Stimulated activated CD8-positive, alpha-beta memory T cell treated with anti-CD3 and anti-CD28 coated beads, Interleukin-2, amount 100 ng/mL, for 1 hour (primary cell): ENCODE measurements at places on chromosomes 3 and 15.

GRCh38 chr15:55260562-55261131 lies 29.0 kb downstream of the RAB27A start:
- DNase-seq: no peak

DNA sequence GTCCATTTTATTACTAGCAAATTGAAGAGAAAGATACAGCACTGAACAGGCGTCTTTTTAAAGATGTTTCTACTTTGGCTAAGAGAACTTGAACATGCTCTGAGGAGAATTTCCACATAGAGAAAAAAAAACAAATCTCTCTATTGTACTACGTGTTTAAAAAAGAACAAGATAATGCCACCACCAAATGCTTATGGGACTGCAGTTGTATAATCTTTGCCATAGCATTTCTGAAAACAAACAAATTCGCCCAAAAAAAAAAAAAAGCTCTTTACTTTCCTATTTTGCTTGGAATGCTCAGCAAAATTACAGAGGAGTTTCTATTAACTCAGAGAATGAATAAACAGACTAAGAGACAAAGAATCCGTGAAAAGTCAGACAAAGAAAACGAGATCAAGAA lies 114.2 kb downstream of the CNTN3 start:
- DNase-seq: no peak

GRCh38 chr3:169305460-169305859 lies 358.1 kb downstream of the MECOM start:
- no peak for DNase-seq

- DNase-seq: no peak
Observed at GRCh38 chr3:179005213-179005612, 66.4 kb downstream of the ZMAT3 start.

DNA sequence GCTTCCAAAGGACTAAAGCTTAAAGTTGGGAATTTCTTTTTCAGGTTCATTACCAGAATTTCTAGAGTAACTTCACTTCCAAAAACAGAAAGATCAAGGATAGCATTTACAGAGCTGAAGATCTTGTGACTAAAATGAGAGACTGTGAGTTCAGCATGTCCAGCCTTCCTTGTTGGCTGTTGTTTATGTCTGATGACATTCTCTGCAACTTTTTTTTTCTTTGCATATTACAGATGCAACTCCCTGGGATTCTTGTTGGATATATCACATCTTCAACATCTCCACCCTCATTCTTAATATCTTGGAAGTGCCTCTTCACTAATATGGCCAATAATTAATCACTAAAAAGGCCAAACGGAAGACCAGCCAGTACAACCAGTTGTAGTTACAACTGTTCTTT lies 86.2 kb upstream of the FRMD4B start:
- no peak for DNase-seq

GRCh38 chr3:15385901-15386653 lies 41.3 kb downstream of the METTL6 start:
- DNase-seq: no peak

- DNase-seq: no peak
Observed at GRCh38 chr15:25771338-25771706, 91.8 kb downstream of the ATP10A start.

GRCh38 chr3:56800130-56800831 lies 1.5 kb downstream of the ARHGEF3 start:
- DNase-seq: peak; percentile 58

GRCh38 chr15:70857562-70858285 lies 3.8 kb upstream of the LARP6 start:
- no peak for DNase-seq

- no peak for DNase-seq
Observed at GRCh38 chr3:127698691-127699415, 26.1 kb downstream of the ABTB1 start.

GRCh38 chr3:159001711-159002110 lies 199.9 kb downstream of the MFSD1 start:
- DNase-seq: no peak

GRCh38 chr3:73411993-73412392 lies 212.7 kb downstream of the PDZRN3 start:
- no peak for DNase-seq

DNA sequence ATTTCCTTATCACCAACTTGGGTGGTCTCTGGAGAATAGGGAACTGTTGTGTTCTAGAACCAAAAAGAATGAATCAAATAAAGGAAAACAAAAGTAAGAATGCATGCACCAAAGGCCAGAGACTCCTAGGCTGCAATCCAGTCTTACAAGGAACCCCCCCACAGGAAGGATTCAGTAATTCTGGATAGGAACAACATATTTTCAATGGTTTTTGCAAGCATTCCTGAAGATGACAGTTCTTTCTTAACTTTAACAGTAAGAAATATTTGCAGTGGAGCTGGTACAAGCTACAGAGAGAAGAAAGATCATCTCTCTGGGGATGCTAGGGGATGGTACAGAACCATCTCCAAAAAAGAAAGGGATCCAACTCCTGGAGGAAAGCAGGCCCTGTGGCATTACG lies 116.2 kb upstream of the CHRM5 start:
- DNase-seq: no peak

DNA sequence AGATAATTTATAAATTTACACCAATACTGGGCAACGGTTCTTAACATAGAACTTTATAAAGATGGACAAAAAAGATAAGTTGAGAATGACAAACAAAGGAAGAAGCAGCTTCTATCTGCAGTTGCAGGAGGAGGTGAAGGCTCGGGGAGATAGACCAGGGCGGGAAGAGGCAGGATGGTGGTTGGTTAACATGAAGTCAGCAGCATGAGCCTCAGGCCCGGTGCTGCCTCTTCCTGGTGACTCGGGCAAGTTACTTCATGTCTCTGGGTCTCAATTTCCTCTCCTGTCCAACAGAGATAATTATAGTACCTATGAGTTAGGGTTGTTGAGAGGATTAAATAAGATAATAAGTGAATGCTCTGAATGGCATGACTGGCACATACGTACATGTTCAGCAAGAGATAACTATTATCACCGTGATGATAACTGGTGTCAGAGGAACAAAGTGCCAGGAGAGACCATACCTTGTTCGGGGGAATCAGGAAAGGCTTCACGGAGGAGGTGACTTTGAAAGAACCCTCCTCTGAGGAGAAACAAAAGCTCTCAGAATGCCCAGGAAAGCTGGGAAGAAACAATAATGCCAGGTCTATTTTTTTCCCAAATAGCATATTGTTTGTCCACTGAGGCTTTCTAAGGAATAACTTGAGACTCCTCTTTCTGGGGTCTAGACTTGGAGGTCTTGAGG lies 4.4 kb downstream of the PAK6 start:
- no peak for DNase-seq

- no peak for DNase-seq
Observed at GRCh38 chr15:36978126-36978525, 122.2 kb downstream of the MEIS2 start.

DNA sequence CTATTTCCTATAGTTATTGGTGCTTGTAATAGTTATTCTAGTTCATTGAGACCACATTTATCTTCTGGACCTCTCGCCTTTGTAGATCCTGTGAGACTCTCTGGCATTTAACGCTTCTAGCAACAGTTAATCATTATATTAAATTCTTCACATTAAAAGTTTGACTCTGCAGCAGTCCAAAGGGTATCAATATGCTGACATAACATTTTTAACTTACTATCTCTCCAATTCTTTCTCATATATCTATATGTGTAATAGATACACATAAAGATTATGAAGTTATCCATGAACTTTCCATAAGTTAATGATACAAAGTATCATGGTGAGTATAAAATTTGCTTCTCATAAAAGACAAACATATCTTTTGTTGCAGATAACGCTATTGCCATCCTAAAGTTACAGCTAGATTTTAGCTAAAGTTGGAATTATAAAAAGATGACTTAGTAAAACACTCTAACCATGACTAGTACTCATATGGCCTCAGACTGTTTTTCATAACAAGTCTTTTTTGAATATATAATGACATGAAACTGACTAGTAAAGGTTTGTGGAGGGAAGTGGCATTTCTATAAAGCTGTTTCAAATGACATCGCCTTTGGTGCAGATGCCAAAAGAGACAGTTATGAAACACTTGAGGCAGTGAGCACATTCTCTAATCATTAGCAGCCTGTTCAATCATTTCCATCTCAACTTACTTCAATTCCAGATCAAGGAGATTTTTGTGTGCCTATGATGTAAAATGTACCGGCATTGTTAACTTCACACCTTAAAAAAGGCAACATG lies 379.3 kb upstream of the CBLB start:
- no peak for DNase-seq

DNA sequence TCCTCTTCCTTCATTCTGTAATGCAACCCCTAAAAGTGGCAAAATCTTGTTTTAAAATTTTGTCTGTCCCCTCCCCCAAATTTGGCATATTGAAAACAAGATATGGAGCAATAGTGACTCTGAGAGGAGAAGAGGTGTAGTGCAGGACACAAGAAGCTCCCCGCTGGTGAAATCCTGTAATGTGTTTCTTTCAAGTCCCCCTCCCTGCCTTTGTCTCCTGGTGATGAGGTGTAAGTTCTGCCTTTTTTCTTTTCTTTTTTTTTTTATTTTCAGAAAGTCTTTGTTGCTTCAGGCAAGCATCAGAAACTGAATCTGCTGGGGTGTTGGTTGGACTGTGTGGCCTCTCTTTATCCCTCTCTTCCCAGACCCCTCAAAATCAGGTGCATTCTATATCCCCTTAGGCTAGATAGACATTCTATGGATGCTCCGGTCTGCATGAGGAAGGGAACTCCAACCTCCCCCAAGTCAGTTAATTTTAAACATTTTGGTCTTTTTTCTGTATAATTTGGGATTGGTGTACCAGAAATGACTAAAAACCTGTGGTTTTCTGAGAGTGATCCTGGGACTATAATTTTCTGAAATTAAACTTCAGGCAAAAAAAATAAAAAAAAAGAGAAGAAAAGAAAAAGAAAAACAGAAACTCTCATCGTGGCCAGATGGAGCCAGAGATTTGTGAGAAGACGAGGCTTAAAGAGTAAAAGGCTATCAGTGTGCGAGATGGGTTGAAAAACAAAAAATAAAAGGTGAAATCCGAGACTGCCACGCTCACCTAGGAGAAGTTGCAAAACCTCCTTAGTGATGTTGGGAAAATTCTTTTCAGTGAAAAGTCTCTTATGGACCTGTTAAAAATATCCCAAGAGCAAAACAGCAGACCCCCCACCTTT lies 21.4 kb downstream of the ACKR2 start:
- DNase-seq: no peak

DNA sequence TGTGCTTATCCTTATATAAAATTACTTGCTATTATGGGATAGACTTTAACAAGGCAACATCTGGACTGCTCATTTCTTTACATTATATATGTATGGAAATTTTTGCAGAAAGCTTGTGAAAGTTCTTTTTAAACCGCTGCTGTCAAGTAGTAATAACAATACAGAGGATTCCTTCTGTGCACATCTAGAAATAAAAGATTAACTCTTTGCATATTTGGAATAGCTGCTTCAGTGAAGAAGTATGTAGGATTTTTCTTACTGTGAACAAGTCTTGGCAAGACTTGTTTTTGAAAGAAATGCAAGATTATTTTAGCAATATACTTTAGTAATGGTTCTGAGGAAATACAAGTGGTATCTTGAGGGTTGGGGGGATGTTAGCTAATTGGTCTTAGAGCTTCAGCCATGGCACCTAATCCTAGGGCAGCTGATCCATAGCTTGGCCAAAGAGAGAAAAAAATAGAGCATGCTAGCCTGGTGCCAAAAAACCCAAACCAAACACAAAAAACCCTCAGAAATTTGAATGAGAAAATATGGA lies 4.3 kb downstream of the PRKCI start:
- DNase-seq: no peak

GRCh38 chr15:84980196-84981053 lies 1.2 kb upstream of the PDE8A start:
- DNase-seq: peak; percentile 73

- DNase-seq: no peak
Observed at GRCh38 chr3:37814547-37814946, 47.1 kb upstream of the CTDSPL start.

GRCh38 chr3:29971895-29972294 lies 634.5 kb upstream of the TGFBR2 start:
- no peak for DNase-seq

GRCh38 chr3:167941234-167941995 lies 154.3 kb downstream of the GOLIM4 start:
- no peak for DNase-seq
